NCI-H524 treated with DMSO at 0.1 percent for 48 hours (cell line): ENCODE measurements at places on chromosomes 13 and 19.

DNA sequence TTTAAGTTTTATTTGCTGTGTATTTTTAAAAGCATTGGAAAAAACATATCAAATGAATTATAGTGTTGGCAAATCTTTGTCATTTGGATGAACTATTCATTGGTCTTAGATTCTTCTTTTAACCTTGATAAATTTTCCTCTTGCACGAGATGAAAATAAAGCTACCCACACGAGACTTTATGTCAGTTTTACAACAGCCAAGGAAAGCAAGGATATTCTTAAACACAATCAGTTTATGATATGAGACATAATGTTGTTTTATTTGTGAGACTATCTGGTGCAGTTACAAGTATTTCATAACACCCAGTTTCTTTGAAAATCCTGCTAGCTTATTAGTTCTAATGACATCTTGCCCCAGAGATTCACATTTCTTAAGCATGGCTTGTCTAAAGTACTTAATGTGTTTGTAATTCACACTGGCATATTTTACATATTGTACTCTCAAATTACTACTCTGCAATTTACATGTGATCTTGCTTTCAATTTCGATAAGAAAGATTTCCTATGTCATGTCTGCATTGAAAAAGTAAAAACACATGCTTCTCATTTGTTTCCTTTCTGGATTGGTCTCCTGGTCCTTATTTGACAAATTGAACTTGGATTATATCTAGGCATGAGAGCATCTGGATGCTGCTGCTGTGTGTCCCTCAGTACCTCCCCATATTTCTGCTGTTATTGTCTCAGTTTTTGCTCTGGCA, 955.5 kb upstream of the PCDH9 start:
- no peak for DNase-seq

DNA sequence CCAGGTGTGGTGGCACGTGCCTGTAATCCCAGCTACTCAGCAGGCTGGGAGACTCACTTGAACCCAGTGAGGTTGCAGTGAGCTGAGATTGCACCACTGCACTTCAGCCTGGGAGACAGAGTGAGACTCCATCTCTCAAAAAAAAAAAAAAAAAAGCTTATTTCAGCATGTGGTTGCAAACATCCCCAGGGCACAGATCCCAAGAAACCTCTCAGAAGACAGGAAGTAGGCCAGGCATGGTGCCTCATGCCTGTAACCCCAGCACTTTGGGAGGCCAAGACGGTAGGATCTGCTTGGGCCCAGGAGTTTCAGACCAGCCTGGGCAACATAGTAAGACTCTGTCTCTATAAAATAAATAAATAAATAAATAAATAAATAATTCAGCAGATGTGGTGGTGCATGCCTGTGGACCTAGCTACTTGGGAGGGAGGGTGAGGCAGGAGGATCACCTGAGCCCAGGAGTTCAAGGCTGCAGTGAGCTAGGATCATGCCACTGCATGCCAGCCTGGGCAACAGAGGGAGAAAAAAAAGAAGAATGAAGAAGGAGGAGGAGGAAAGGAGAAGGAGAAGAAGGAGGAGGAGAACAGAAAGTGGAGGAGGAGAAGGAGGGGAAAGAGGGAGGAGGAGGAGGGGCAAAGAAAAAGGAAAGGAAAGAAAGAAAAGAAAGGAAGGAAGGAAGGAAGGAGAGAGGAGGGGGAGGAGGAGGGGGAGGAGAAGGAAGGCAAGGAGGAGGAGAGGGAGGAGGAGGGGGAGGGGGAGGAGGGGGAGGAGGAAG, 4.3 kb upstream of the LRRC8E start:
- DNase-seq = no peak

- DNase-seq = no peak
Measured at GRCh38 chr13:22091222-22091970, 420.5 kb downstream of the FGF9 start.

DNA sequence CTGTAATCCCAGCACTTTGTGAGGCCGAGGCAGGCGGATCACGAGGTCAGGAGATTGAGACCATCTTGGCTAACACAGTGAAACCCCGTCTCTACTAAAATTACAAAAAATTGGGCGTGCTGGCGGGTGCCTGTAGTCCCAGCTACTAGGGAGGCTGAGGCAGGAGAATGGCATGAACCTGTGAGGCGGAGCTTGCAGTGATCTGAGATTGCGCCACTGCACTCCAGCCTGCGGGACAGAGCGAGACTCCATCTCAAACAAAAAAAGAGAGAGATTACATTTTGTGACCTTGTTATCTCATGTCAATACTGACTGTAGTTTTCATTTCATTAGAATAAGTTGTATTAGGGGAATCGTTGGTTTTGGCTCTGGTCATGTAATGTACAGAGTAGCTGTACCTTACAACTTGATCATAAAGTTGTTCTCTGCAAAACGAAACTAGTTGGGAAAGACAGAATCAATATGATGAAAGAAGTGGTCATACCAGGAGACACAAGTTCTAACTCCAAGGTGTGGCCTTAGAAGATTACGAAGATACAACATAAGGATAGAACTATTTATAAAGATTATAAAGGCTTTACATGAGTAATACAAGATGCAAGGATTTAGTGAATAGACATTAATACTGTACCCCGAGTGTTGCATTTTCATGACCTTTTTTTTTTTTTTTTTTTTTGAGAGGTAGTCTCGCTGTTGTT, 15.3 kb downstream of the TMEM38A start:
- DNase-seq = no peak

- DNase-seq = no peak
Measured at GRCh38 chr13:50685491-50685890, 158.0 kb downstream of the DLEU7 start.

DNA sequence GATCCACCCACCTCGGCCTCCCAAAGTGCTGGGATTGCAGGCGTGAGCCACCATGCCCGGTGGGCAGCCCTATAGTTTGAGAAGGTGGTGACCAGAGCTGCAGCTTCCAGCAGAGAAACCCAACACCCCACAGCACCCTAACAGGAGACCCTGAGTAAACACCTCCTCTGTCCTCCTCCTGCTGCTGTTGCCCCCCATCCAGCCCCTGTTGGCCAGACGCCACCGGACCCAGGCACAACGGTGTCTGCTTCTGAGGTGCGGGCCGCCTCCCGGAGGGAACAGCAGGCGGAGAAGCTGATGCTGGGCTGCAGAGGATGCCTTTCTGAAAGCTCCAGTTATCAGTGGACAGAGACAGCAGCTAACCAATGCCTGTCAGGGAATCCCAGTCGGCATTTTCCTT, 175.5 kb downstream of the COL4A1 start:
- DNase-seq = no peak

GRCh38 chr13:51501096-51501495, 48.3 kb upstream of the INTS6 start:
- DNase-seq = no peak
